ENCODE measurements at places on chromosomes 7 and 10.

DNA sequence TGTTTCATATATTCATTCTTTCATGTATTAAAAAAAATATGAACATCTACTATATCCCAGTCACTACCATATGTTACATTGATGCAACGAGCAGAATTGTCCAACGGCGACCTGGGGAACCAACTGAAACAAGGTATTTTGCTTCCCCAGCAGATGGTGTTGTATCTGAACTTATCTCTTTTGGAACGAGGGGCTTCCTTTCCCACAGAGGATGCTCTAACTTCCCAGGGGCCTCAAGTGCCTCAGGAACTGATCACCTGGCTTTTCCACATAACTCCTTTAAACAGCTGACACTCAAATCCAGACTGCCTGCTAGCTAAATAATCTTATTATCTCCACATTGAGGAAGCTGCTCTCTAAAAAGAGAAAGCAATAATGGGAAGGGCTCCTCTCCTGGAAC, 259.3 kb downstream of the HTR7 start:
- DNase-seq = no peak

GRCh38 chr10:88792661-88793060, 9.9 kb upstream of the LIPM start:
- no peak for DNase-seq

- DNase-seq = no peak
Measured at GRCh38 chr10:23630376-23630775, 191.5 kb downstream of the OTUD1 start.

GRCh38 chr10:43046288-43046991, 30.4 kb upstream of the RET start:
- DNase-seq = no peak

DNA sequence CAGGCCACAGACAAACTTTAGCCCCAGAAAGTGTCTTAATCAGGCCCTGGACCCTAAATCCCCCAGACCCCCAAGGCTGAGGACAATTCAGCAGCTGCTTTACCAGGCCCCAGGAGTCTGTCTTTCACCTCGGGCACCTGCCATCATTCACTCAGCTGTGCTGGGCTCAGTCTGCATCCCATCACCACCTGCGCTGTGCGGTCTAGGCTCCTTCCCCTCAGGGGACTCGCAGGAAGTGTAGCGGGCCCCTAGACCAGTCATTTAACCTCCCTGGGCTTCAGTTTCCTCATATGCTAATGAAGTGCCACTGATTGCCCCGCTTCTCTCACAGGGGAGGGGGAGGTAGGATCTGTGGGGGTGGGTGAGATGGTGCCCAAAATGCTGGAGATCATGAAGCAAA, 76.4 kb upstream of the ZMIZ1 start:
- no peak for DNase-seq
